ENCODE measurements at places on chromosomes 6 and 20. TPM values are rescaled to one million over a fixed set of nuclear protein-coding genes. Genes with fewer than 3 reads are reported as not detected.

GRCh38 chr6:151630991-151631655 lies 137.3 kb downstream of the CCDC170 start:
- no peak for DNase-seq

DNA sequence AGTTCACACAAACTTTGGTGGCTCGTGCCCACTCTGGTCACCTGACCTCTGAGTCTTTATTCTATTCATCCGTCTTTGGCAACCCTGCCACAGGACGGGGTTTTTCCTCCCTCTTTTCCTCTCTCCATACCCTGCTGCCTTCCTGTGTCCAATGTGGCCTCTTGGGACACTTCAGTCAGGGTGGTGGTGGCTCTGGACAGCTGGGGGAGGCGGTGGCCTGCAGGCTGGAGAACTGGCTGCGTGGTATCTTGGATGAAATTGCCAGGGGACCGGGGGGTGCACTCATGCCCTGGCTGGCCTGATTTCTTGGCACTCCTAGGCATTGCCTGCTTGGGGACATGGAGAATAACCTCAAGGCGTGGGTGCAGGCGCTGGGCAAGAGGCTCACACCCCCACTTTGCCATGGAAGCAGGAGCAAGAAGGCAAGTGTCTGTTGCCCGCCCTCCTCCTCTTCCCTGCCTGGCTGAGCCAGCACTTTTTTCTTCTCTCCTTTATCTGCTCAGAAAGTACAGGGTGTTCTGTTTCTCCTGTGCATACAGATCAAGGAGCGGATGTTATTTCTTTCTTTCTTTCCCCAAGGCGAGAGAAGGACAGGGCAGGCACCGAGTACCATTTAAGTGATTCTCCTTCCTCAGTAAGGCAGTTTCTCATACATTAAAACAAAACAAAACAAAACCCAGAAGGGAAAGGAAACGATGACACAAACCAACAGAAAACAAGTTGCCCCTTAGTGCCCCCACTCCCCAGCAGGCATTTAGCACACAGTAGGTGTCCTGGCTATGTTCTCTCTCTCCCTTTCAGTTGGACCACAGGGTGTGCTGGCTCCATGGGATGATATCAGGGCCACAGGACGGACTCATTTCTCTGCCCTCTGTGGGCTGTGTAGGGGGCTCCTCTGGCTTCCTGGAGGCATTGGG lies 155.5 kb upstream of the RNF24 start:
- no peak for DNase-seq

DNA sequence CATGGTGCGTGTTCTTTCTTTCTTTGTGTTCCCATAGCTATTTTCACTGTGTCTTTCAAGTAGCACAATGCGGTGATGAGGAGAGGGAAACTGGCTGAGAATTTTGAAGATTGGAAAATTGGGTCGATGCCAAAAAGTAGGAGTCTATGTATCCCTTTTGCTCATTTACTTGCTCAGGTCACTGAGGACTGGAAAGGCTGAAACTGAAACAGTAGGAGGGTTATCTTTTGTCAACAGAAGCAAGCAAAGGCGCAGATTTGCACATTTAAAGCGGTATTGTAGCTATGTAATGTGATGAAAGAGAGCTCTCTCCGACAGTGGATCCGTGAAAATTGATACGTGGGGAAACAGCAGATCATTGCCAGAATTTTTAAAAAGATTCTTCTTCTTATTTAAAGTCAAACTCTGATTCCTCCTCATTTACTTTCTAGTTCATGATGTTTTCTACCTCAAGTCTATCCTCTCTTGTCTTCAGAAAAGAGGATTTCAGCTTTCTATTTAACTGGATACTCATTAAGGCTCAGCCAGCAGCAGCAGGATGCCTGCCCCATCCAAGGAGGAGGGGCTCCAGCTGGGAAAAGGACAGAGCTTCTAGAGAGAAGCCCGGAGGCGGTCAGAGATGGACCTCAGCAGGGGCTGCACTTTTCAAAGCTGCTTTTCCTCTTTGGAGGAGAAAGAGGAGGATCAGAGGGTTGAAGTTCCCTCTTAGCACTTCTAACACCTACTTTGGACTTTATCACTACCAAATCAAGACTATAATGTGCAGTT lies 15.9 kb upstream of the FYN start:
- DNase-seq: peak; percentile 76

DNA sequence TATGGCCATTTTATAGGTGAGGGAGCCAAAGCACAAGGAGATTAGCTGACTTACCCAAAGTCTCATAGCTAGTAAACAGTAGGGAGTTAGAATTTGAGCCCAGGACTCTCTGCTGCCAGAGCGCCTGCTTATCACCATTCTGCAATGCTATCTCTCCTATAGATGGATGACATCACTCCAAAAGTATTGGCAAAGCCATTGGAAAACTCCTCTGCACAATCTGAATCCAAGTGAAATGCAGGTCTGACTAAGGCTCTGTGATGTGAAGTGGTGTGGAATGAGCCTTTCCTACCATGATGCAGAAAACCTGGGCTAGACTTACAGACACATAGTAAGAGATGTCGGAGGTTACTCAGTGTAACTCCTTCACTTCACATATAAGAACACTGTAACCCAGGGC lies 106.3 kb downstream of the GRM1 start:
- DNase-seq: no peak

DNA sequence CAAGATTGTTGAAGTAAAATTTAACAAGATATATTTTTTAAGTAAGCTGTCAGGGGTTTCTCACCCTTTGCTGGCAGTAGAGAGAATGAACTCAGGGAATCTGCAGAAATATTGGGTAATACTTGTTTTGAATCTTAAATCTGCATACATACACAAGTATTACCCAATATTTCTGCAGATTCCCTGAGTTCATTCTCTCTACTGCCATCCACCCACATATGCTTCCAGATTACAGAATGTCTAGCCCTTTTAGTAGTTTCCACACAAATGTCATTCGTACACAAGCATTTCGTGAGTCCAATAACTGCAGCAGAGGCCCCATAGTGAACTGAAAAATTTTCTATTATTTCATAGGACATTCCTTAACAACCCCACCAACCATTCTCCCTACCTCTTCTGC lies 69.6 kb upstream of the TNFRSF21 start:
- no peak for DNase-seq

DNA sequence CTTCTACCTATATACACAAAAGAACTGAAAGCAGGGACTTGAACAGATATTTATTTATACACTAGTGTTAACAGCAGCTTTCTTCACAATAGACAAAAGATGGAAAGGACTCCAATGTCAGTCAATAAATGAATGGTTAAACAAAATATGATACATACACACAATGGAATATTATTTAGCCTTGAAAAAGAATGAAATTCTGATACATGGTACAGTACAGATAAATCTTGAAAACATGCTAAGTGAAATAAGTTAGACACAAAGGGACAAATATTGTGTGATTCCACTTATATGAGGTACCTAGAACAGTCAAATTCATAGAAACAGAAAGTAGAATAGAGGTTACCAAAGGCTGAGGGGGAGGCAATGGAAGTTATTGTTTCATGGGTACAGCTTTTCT lies 79.8 kb upstream of the ADTRP start:
- no peak for DNase-seq

GRCh38 chr20:3635346-3635745 lies 27.9 kb downstream of the GFRA4 start:
- DNase-seq: no peak

DNA sequence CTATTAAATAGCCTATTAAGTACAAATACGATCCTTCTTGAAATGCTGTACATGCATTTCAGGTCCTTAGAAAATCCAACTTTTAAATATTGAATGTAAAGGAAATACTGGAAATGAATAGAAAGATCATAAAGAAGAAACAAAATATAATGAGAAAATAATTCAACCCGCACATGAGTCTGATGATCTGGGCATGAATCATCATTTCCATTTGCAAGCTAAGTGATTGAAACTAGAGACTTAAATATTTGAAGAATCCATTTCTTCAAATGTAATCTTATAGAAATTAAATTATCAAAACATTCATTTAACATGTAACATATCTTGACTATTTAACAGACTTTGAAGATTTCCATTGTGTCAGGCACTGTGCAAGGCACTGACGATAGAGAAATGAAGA lies 977.0 kb downstream of the TFAP2A start:
- no peak for DNase-seq

- no peak for DNase-seq
These were observed 102.0 kb downstream of the MRPL14 start for GRCh38 chr6:44025226-44025625.

GRCh38 chr6:145758113-145758512 lies 22.8 kb upstream of the EPM2A start:
- DNase-seq: no peak

- no peak for DNase-seq
These were observed 14.5 kb downstream of the LAMA5 start for GRCh38 chr20:62352402-62353288.

GRCh38 chr6:155419161-155419560 lies 36.5 kb downstream of the NOX3 start:
- no peak for DNase-seq

DNA sequence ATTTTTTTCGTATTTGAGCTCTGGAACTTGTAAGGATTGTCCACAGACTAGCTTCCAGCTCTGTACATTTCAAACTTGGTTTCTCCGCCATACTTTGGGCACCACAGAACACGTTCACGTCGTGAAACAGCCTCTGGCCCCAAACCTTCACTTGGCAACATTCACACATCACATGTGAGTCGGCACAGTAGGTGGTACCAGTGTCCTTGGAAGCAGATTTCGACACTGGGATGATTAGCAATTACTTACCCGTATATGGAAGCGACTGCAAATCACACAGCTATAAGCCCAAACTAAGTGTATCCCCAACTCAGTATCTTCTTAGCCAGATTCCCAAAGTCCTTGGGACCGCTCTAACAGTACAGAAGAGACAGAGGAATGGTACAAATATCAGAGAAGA lies 60.2 kb downstream of the MAFB start:
- DNase-seq: no peak

GRCh38 chr6:168017629-168018028 lies 20.2 kb downstream of the KIF25 start:
- DNase-seq: no peak

DNA sequence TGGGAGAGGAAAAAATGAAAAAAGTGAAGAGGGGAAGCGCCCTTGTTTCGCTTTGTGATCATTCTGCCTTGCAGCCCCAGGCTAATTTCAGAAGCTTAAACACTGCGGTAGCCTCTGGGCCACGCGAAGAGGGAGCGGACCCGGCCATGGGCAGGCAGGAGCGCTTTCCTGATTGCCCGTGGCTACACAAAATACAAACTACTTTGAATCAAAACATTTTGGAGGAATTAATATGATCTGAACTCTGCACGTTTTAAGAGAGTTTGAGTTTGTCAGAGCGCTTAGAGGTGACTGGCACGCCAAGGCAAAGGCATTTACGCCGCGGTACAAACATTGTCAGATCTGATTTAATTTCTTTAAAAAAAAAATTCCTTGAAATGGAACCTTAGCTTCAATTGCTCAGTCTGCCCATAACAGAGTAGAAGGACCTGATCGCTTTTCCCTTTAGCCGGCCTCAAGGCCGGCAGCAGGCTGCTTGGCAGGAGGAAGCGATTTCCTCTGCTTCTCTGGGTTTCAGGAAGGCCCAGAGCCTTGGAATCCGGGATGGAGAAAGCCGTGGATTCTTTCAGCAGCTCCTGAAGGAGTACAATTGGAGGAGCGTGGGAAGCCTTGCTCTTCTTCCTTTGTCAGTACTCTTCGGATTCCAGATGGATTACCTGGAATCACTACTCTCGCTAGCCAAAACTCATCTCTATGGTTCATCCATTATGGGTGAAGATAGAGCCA lies 9.7 kb downstream of the TFAP2D start:
- no peak for DNase-seq

DNA sequence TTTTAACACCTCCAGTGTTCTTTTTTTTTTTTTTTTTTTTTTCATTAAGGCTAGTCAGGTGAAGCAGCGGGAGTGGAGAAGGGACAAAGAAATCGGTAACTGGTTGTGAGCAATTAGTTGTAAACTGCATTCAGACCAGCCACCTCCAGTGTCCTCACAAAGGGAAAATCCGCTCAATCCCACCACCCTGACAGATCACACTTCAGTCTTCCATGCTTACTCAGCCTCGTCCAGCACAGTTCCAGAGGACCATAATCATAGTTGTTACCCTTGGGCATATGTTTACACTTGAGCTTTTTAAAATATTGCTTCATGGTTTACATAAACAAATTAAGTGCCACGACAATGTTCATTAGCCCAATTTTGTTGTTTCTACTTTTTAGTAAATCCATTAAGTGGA lies 10.2 kb downstream of the DYNLRB1 start:
- DNase-seq: no peak

DNA sequence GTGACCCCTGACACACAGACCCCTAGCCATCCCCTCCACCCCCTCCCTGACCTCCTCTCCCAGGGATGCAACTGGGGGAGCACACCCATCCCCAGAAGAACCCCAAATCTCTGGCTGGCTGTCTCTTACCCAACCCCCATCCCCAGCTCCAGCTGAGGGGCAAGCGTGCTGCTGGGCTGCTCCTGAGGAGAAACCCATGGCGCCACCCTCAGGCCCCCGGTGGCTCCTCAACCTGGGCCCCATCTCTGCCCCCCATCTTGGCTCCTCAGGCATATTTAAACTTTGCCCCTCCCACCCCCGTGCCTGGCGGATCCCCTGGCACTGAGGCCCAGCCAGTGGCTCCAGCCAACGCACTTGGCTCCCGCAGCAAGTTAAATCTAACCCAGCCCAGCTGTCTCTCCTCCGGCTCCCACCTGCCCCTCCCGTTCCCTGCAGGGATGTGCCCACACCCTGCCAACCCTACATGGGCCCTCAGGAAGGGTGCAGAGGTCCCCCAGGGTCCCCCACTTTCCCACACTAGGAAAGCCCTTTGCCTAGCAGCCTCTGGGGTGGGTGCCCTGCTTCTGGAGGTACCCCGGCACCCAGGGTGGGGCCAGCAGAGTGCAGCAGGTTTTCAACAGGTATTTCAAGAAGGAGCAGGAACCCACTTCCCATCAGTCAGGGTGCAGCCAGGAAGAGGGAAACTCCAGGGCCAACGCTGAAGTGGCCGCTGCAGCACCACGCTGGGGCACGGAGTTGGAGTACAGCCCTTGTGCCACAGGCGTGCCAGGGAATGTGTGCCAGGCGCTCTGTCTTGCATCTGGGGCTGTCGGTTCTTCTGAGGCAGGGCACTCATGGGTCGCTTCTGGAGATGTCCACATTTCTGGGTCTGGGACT lies 5.3 kb upstream of the OSBPL2 start:
- no peak for DNase-seq

- no peak for DNase-seq
These were observed 256.0 kb downstream of the CDKAL1 start for GRCh38 chr6:20790032-20790791.

GLP1R gene
- polyA plus RNA-seq: 0.05 TPM

ENTPD6 gene
- 28.6 TPM for polyA plus RNA-seq

OSER1 gene
- polyA plus RNA-seq: 28.0 TPM

RIPOR2 gene
- 27.0 TPM for polyA plus RNA-seq

NTSR1 gene
- polyA plus RNA-seq: 0.14 TPM

PTGIS gene
- 33.6 TPM for polyA plus RNA-seq

EYA2 gene
- polyA plus RNA-seq: 2.3 TPM

TMEM170B gene
- polyA plus RNA-seq: 6.9 TPM

C6orf141 gene
- polyA plus RNA-seq: 1.4 TPM

CLPSL2 gene
- polyA plus RNA-seq: not detected

All from muscle of arm (tissue), 14 donors.